ENCODE measurements at places on chromosomes 1 and 21. TPM values are rescaled to one million over a fixed set of nuclear protein-coding genes. Genes with fewer than 3 reads are reported as not detected.

The IFNLR1 gene
- not detected for total RNA-seq

The CLIC6 gene
- total RNA-seq, result not detected

The DCDC2B gene
- not detected for total RNA-seq

The EPS8L3 gene
- total RNA-seq, result not detected

The C1QA gene
- not detected for total RNA-seq

- no peak for DNase-seq
Observed at GRCh38 chr1:163570071-163570470, 248.3 kb downstream of the NUF2 start.

- no peak for DNase-seq
Observed at GRCh38 chr1:100232156-100232555, 17.5 kb downstream of the DBT start.

GRCh38 chr21:42182713-42183371 lies 36.1 kb upstream of the ABCG1 start:
- no peak for DNase-seq

DNA sequence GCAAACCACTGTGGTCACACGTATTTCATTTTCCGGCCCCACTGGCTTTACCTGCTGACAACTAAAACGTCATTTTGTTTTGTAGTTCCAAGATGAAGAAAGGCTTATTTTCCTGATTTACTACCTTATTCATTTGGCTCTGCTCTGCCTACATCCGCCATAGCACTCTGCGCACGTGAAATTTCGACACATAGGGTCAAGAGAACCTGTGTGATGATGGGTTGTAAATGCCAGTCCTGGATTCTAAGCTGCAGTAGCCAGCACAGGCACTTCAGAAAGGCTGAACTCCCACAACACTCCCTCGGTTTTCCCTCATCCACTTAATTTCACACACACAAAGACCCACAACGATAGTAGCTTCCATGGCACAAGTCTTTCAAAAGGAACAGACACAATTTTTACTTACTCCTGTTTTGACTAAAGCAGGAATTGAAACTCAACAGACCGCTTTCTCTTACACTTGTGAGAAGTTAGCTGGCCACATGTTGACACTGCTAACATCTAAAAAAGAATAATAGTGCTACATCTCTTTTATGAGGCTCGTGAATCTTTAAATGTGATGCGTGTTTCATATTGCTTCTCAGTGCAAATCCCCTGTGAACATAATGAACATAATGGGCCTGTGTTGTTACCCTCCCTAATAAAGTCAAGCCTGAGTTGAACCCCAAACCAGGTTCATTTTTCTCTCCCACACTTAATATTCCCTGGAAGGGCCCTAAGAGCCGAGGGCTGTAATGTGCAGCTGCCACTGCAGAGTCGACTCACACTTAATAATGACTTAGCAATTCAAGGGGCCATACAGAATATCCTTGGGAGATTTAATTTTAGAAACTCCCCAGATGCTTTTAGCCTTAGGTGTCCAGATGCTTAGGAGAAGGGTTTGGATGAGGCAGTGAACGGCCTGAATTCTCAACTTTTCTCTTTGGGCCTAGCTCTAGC lies 1.5 kb upstream of the RUNX1 start:
- DNase-seq, result peak; percentile 24

DNA sequence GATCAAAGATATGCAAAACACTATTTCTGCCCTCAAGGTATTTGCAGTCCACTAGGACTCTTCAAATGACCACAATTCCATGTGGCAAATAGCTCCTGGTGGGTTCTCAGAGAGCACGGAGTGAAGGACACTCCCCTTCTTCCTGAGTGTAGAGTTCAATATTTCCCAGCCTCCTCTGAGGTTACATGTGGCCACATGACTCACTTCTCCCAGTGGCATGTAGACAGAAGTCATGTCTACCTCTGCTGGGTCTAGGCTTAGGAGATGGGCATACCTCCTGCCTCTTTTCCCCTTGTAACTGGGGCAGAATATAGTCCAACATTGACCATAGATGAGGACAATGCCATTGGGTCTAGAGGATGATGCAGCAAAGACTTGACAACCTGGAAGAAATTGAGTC lies 191.4 kb downstream of the MIS18A start:
- DNase-seq, result no peak

GRCh38 chr1:169528215-169529067 lies 42.7 kb upstream of the SLC19A2 start:
- no peak for DNase-seq

- no peak for DNase-seq
Observed at GRCh38 chr21:14451546-14451945, 68.6 kb upstream of the HSPA13 start.

GRCh38 chr1:44620072-44620471 lies 54.2 kb downstream of the TMEM53 start:
- DNase-seq, result no peak

- peak; percentile 67 for DNase-seq
Observed at GRCh38 chr21:44294391-44295162, 5.3 kb upstream of the PFKL start.

GRCh38 chr1:243493156-243494129 lies 237.6 kb downstream of the SDCCAG8 start:
- DNase-seq, result peak; percentile 41

DNA sequence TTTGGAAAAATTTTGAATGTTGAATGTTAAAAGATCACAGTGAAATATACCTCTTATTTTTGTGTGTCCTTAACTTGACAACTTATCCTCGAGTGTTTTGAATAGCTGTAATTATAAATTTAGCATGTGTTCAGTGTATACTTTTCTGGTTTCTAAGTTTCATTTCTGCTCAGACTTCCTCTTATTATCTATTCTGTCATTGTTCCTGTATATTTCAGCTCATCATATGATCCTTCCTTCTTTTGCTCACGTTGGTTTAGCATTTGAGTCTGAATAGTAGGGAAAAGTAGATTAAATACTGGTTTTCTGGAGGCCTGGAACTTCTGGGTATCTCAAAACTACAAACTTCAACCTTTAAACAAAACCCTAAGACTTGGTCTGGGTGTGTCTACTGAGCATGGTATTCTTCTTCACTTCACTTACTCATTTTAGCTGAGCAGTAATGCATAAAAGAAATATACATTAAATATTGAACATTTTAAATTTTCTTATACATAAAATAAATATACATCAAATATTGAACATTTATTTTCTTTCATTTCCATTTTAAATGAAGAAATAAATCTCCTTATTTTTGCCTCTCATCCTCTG lies 3.3 kb upstream of the ATP6V1G3 start:
- no peak for DNase-seq

DNA sequence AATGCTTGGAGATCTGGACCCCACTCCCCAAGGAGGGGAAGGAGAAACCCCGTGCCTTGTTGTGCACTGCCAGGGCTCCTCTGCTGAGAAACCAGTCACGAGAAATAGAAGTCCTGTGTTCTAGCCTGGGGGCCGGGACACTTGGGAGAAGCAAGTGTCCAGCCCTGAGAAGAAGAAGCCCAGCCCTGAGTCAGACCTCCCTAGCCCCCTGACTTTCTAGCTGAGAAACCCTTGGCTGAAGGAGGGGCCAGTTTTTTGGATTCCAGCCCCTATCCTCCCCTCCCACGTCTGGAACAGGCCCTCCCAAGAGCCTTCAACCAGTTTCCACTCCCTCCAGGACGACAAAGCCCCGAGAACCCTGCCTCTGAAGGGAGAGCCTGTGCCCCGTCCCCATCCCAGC lies 100.5 kb downstream of the NAV1 start:
- DNase-seq, result no peak

DNA sequence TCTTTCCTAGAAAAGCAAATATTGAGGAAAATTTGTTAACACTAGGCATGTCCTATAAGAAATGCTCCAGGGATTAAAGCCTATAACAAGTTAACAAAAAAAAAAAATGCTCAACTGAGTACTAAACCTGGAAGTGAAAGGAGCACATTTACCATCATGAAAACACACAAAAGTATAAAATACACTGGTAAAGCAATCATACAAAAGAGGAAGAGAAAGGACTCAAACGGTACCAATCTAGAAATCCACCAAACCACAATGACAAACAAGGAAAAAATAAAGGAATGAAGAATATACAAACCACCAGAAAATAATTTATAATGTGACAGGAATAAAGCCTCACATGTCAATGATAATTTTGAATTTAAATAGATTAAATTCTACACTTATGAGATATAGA lies 21.2 kb downstream of the CD1E start:
- no peak for DNase-seq

GRCh38 chr1:155051342-155051776 lies 243 bp downstream of the ADAM15 start:
- DNase-seq, result no peak

DNA sequence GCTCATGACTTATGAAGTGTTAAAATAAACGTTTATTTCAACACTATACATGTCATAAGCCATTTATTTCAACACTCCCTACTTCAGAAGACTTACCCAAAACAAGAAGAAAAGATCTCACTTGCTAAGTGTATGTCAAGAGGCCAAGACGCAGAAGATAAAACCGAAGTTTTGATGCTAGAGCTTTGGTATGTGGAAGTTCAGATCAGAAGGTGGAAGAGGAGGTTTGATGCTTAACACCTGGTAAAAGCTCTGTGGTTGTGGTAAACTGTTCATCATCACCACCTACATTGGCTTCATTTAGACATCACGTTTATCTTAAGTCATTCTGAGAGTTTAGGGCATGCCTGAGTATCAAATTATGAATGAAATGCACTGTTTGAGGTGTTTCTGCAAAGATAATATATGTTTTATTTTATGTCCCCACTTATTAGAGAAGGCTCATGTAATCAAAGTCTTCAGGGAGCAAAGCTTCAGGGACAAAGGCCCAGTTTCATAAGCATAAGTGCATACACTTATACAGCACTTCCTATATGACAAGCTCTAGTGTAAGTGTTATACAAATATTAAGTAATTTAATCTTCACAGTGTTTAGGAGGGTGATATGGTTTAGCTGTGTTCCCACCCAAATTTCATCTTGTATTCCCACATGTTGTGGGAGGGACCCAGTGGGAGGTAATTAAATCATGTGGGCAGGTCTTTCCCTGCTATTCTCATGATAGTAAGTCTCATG lies 533.3 kb downstream of the PTBP2 start:
- DNase-seq, result no peak

DNA sequence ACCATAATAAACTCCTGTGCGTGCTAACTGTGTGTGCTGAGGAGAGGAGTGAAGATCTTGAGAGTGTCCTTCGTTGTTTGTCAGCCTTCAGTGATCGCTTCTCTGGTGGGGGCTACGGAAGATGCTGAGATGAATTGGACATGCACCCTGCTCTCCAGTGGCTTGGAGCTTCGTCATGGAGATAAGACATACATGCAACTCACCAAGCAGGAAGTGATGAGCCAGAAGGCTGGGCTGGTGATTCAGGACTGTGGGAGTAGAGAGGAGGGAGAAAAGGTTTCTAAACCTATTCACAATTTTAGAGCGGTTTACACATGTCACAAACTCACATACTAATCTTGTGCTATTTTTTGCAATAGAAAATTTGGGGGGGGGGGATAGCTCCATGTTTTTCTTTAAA lies 128.9 kb upstream of the ADAR start:
- DNase-seq, result peak; percentile 94

All from GM23248 (cell line).